ENCODE measurements at places on chromosomes 6 and 20.
A peak's percentile ranks its signal among the peaks of the same experiment; 100 is the strongest.

GRCh38 chr20:64148581-64148980 lies 15.7 kb upstream of the MYT1 start:
- no peak for DNase-seq

- DNase-seq, result no peak
Measured at GRCh38 chr6:2625581-2625980, 125.1 kb downstream of the MYLK4 start.

GRCh38 chr6:146315381-146316174 lies 228.1 kb upstream of the RAB32 start:
- DNase-seq, result no peak

GRCh38 chr20:46558511-46558959 lies 8.1 kb upstream of the OCSTAMP start:
- no peak for DNase-seq

- DNase-seq, result no peak
Measured at GRCh38 chr6:39686976-39687375, 38.2 kb downstream of the KIF6 start.

GRCh38 chr6:14023855-14024254 lies 93.7 kb upstream of the CD83 start:
- no peak for DNase-seq

DNA sequence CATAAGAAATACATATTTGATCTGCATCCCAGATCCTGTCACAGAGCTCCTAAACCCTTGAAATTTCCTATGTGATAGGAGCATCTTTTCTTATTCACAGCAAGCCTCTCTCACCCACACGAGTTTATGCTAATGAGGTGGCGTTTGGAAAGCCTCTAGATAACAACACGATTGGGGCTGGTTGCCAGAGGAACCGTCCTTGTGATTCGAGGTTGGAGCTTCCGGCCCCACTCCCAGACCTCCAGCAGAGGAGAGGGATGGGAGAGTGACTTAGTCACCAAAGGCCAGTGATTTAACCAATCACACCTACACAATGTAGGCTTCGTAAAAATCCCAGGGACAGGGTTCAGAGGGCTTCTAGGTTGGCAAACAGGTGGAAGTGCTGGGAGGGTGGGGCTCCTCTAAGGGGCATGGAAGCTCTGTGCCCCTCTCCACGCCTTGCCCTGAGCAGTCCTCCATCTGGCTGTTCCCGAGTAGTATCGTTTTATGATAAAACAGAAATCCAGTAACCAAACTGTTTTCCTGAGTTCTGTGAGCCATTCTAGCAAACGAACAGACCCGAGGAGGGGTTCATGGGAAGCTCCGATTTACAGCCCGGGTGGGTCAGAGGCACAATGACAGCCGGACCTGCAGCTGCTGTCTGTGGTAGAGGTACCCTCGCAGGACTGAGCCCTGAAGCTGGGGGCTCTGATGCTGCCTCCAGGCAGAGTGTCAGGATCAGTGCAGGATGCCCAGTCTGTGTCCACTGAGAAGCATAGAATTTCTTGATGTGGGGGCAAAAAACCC lies 238.1 kb upstream of the ARID1B start:
- no peak for DNase-seq

DNA sequence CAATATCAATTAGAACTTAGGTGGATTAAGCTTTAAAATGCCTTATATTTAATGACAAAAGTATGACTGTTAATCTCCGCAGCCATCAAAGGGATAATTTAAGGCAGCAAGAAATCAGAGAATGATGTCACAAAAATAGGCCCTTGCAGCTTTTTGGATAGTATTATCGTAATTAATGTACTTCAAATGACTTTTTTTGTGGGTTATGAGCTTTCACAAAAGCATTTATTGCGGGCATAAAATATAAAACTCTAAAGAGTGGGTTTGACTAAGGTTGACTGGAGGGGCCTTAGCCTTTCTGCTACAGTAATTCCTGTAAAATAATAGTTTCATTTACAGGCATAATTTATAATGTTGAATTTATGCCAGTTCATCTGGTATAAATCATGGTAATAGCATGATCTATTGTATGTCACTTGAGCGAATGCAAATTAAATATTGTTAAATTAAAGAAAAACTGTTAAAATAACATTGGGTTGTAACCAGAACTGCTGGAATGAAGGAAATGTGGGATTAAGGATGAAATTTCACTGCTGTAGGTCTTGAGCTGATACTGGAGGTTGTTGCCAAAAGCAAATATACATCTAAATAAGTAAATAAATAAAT lies 78.5 kb upstream of the ZFP64 start:
- DNase-seq, result no peak

DNA sequence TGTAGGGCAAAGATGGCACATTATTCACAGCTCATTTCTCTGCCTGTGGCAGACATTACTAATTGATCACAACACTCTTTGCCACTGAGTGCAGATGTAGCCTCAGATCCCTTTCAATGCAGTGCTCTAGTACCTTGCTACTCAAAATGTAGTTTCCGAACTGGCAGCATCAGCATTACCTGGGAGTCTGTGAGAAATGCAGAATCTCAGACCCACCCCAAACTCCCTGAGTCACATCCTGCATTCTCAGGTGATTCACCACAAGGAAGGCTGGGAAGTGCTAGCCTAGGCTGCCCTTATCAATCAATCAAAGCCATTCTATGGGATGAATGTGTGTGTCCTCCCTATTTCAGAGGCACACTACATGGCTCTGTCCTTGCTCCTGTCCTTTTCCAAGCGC lies 58.5 kb downstream of the PCNA start:
- no peak for DNase-seq

DNA sequence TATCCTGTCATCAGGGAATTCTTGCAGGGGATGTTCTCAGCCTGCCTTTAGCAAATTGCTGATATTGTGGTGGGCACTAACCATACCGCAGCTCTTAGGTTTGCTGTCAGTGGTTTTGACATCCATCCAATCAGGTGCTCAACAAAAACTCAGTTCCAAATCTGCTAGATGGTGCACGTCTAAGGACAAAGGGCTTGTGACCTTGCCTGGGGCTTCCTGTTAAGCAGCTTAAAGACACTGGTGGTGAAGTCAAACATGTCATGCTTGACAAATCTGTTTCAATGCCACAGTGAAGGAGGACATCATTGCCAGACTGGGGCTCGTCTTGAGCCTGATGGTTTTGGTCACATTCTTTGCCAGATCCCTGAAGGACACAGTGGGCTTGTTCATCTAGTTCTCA lies 179.8 kb upstream of the NOX3 start:
- DNase-seq, result no peak

DNA sequence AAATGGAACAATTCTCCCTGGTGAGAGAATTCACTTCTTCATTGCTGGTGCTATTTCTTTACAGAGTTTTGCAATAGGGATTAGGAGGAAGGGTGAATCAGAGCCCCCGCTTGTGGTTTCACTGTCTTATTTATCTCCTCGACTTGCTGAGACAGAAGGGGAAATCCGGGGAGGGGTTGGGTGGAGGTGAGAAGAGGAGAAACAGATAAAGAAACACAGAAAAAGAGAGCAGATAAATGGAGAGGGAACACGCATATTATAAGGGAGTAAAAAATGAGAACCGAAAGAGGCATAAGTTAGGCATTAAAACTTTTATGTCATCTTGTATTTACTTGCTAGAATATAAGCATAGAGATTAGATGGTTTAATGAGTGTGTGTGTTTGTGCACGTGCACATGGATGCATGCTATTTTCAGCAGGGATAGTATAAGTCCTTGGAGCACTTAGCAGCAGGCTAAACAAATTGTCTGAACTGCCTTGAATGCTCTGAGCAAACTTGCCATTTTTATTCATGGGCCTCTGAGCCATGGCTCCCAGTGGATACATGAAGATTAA lies 105.0 kb downstream of the OLIG3 start:
- DNase-seq, result peak; percentile 62

- no peak for DNase-seq
Measured at GRCh38 chr20:43571771-43572170, 12.9 kb downstream of the SGK2 start.

GRCh38 chr6:28218312-28219248 lies 6.5 kb upstream of the ZSCAN9 start:
- DNase-seq, result peak; percentile 71

DNA sequence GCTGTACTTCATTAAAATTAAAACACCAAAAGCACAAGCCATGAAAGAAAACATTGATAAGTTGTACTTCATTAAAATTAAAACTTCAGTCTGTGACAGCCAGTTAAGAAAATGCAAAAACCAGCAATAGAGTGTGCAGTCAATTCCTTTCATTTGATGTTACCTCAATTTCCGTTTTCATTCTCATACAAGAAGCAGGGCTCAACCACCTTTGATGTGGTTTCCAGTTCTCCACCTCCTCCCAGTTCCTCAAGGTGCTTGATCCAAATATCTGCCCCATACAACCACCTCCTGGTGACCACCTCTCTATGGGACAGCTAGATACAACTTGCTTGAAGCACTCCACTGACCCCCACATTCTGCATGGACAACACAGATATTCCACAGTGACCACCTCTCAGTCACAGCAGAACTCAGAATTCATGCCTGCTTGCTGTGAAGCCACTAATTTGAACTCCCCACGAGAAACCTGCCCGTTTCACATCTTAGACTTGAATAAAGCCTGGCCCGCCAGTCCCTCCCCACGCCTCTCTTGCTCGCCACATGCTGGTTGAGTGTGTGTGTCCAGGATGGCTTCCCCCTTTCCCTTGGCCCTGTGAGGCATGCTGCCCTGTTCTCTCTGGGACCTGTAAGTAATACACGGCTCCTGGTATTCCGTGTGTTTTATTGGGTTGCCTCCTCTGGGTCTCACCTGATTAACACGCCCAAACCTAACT lies 66.1 kb downstream of the FAM50B start:
- no peak for DNase-seq

GRCh38 chr6:163098827-163099479 lies 315.6 kb upstream of the QKI start:
- DNase-seq, result no peak

GRCh38 chr6:46078294-46078693 lies 51.5 kb upstream of the ENPP4 start:
- DNase-seq, result no peak

GRCh38 chr20:55730321-55730720 lies 275.0 kb downstream of the CBLN4 start:
- DNase-seq, result no peak

- no peak for DNase-seq
Measured at GRCh38 chr20:62050166-62051120, 15.2 kb downstream of the TAF4 start.

- DNase-seq, result no peak
Measured at GRCh38 chr6:45915780-45916468, 99.7 kb downstream of the CLIC5 start.

DNA sequence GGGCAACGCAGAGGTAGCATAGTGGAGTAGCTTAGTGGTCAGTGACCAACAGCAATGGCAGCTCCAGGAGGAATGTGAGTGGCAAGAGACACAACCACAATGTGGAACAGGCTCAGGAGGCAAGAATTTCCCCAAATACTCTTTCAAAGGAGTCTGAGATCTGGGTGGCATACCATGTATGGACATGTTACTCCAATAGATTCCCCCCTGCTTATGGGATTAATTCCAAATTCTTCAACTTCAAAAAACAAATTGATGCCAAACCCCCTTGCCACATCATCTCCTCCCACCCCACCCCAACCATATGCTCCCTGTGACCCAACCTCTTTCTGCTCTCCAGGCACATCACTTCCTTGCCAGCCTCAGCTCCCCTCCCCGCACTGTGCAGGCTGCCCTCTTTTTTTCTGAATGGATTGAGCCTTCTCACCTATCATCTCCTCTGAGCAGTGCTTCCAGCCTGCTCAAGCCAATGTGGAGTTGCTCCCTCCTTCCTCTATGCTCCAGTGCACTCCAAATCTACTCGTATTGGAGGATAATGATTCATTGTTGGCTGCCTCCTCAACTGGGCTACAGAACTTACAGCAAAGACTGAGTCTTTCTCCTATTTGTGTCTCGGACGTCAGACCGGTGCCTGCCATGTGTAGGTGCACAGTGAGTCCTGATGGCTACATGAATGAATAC lies 93.0 kb upstream of the CEP85L start:
- DNase-seq, result no peak

GRCh38 chr6:168064226-168064807 lies 14.7 kb downstream of the FRMD1 start:
- no peak for DNase-seq

DNA sequence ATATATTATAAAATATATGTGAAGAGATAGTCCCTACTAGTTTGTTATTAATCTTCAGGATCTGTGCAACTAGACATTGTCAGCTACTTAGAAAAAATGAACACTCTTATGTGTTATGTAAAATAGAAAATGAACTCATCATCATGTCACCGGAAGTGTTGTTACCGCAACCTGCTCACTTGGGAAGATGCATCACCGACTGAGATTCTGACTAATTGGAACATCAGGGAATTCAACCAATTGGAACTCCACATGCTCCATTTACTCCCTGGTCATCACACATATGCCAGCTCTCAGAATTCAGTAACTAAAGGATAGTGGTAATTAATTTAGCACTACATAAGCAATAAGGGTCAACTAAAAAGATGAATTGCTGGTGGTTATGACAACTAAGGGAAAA lies 16.7 kb upstream of the B3GAT2 start:
- DNase-seq, result no peak

DNA sequence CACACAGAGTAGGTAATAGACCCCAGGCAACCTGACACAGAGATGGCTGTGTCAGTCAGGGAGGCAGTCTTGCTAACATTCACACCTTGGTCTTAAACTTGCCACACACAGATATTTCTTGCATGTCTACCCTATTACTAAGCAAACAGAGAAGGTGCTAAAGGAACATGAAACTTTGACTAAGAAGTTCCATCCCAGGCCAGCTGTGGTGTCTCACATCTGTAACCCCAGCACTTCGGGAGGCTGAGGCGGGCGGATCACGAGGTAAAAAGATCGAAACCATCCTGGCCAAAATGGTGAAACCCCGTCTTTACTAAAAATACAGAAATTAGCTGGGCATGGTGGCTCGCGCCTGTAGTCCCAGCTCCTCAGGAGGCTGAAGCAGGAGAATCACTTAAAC lies 222.4 kb upstream of the JARID2 start:
- no peak for DNase-seq

DNA sequence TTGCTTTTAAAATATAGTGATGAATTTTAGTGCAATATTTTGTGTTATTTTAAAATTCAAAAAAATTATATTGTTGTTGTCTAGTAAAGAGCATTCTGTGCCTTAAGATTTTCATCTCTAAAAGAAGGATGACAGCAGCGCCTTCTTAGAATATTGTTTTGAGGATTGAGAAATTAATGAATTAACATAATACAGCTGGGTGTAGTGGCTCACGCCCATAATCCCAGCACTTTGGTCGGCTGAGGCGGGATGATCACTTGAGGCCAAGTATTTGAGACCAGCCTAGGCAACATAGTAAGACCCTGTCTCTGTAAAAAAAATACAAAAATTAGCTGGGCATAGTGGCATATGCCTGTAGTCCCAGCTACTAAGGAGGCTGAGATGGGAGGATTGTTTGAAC lies 6.8 kb downstream of the TIAM2 start:
- DNase-seq, result no peak

GRCh38 chr6:34062815-34063214 lies 83.1 kb downstream of the GRM4 start:
- no peak for DNase-seq

Measured in GDM1 (cell line).